ENCODE measurements at places on chromosomes 4 and X.

- no peak for DNase-seq
Observed at GRCh38 chr4:152983774-152984411, 47.8 kb downstream of the FHDC1 start.

GRCh38 chr4:142952821-142953580 is 106.9 kb upstream of the INPP4B start:
- DNase-seq, result no peak

DNA sequence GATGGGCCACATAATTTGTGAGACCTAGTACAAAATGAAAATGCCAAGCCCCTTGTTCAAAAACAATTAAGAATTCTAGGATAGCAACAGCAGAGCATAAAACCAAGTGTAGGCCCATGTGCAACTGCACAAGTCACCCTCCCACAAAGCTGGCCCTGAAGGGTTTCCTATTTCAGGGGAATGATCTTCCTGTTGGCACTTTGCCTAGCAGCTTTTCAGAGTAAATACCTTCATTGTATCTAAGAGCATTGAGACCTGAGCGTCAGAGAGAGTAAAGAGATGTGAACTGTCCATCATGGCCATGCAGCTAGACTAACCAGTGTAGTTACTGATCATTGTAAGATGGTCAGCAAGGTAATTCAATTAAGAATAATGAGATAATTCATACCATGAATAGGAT is 113.6 kb downstream of the CNKSR2 start:
- DNase-seq, result no peak

DNA sequence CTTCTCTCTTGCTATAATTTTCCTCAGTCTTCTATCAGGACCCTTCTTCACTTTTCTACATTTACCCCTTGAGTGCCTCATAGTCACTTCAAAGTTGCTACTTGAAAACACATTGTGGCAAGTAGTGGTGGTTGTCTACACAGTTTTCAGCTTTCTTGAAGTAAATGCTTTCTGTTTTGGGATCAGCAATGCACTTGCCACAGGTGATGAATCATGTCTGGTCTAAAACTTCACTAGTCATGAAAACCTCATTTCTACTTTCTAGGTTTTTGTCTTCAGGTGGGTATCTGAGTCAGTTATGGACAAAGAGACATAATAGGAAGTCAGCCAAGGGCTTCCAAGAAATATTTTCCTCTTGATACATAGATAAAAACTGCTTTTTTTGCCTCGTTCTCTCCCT is 359.2 kb downstream of the CCSER1 start:
- DNase-seq, result no peak

GRCh38 chrX:16711893-16712547 is 449 bp downstream of the CTPS2 start:
- DNase-seq, result no peak

- DNase-seq, result no peak
Observed at GRCh38 chrX:38515291-38515690, 46.1 kb upstream of the TSPAN7 start.

DNA sequence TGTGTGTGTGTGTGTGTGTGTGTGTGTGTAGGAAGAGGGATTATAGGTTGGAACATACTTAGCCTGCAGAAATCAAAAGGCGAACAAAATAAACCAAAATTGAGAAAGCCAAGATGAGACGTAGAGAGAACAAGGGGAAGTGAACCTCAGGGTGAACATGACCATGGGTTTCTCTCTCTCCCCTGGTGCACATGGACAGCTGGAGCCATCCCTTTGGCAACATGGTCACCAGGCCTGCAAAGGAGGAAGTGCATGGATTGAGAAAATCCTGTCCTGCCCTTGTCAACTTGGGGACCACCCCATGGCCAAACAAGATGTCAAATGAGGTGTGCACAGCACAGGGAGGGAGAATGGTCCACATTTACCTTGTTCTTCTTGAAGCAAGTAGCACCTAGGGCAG is 23.1 kb downstream of the LGI2 start:
- no peak for DNase-seq

- DNase-seq, result no peak
Observed at GRCh38 chr4:86055898-86056297, 304.0 kb downstream of the MAPK10 start.

GRCh38 chr4:94561249-94562024 is 109.7 kb downstream of the PDLIM5 start:
- DNase-seq, result no peak

- DNase-seq, result no peak
Observed at GRCh38 chr4:14110407-14110806, 482.9 kb upstream of the BOD1L1 start.

DNA sequence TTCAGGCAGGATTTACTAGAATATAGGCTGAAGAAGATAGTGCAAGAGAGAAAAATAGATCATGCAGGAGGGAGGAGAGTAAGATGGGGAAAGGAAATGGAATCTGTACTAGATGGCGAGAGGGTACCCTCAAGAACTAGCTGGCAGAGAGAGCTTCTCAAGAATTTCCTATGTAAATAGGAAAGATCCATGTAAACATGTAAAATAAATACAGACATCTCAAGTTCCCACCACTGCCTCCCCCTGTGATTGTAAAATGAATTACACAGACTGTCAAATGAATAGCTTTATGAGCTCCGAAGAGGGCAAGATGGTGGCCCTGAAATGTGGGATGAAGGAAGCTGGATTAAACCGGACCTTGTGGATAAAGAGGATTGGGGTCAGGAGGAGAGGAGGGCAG is 178.0 kb downstream of the PALLD start:
- DNase-seq, result no peak

DNA sequence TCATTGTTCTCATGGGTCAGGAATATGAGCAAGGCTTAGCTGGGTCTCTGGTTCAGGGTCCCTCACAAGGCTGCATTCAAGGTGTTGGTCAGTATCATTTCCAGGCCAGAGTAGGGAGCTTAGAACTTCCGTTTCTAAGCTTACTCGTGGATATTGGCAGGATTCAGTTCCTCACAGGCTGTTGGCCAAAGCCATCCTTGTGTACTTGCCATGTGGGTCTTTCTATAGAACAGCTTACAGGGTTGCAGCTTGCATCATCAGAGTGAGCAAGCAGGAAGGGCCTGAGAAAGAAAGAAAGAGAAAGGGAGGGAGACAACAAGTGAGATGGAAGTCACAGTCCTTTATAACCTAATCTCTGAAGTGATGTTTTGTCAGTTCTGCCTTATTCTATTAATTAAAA is 5.1 kb upstream of the LIMCH1 start:
- no peak for DNase-seq

Data from stimulated activated CD8-positive, alpha-beta memory T cell treated with anti-CD3 and anti-CD28 coated beads, Interleukin-4, amount 100 ng/mL, for 1 hour (primary cell).